ENCODE measurements at places on chromosomes 4 and X.

DNA sequence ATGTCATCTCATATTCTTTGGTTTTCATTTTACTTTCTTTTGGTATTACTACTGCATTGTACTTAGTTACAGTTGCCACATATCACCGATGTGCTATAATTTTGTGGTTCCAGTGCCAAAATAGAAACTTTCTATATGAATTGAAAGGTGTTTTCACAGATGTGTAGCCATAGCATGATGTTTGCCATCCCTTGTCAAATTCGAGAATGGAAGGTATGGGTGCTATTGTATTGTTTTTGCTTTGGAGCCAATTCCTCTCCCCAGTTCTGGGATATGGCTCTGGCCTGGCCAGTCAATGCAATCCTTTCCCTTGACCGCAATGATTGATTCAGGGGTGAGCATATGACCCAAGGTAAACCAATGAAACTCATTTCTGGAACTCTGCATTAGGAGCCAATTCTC lies 86.2 kb upstream of the RPS6KA3 start:
- no peak for DNase-seq

- DNase-seq: no peak
These were observed 523.9 kb downstream of the ANKRD50 start for GRCh38 chr4:124188595-124188994.

DNA sequence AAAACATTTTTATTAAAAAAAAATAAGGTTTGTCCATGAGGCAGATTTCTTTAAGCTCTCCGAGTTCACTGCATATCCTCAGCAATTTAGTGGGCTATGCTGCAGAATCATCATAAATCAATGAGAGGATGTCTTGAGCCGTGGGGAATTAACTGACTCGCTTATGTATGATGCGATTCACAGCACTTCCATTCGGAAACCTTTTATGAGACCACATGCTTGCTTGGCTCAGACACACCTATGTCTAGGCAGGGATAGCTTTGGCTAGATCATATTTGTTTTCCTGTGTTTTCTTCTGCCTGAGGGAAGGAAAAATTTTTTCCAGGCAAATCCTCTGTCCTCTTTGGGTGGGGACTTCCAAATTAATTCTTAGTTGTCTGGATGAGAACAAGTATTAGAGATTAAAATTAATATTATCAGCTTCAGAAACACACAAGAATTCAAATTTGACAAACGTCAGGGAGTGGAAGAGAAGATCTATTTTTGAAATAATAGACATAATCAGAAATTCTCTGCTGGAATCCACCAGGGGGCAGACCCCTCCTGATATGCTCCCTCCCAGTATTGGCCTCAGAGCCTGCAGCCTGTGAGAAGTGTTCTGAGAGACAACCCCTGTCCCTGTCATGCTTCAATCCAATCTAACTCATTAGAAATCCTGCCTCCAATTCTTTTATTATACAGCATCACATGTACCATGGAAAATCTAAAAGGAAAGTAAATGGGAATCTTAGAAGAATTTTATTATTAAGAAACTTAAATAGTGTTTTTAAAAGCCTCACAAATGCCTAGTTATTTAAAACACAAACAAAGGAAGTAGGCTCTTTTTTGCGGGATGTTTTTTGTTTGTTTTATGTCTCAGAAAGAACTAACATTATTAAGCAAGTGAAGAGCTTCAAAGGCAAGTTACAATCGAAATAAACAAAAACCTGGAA lies 345.1 kb upstream of the TACR3 start:
- DNase-seq: peak; percentile 40

GRCh38 chr4:108203377-108203776 lies 34.6 kb upstream of the LEF1 start:
- no peak for DNase-seq

DNA sequence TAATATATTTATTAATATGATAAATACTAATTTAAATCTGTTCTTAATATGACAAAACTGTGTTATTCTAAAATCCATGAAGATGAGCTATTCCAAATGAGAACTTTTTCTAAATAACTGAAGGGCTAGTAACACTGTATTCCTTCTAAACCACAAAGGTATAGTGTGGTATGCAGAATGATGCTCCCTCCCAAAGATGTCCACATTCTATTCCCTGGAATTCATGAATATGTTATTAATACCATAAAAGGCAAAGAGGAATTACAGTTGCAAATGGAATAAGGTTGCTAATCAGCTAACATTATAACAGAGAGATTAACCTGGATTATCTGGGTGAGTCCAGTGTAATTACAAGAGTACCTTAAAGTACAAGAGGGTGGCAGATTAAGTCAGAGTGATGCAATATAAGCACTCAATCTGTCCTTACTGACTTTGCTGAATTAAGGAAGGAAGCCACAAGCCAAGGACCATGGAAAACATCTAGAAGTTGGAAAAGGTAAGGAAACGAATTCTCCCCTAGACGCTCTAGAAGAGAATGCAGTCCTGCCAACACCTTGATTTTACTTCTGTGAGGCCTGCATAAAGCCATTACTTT lies 20.7 kb upstream of the MAB21L2 start:
- no peak for DNase-seq

DNA sequence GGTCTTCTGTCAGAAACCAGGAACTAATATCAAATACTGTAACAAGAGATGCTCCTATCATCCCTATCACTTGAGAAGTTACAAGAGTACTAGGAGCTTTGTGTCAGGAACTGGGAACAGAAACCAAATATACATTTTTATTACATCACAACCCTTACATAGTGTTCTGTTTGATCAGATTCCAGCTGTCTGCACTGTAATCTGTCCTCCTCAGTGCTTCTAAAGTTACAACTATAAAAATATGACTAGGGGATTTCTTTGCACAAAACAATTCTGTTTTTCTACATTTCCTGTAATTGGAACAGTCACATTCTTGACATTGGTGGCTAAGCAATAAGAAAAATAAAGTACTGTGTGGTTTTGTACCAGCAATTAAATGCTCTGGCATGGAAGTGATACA lies 686.0 kb downstream of the PDHA2 start:
- DNase-seq: no peak

DNA sequence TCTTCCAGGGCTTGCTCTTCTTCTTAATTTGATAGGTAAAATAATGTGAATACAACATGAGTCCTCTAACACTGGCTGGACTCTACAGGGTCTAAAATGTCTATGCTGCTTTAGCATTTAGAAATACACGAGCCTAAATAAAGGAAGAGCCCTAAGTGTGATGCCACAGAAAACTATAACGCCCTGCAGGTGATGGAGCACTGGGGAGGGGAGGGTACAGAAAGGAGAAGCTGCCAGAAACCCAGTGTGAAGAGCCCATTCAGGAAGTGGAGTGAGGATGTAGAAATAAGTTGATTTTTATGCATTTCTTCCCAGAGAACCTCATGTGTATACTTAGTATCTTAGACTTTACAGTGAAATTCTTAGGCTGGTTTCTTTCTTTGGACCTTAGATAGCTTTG lies 83.4 kb downstream of the TNIP2 start:
- DNase-seq: no peak

DNA sequence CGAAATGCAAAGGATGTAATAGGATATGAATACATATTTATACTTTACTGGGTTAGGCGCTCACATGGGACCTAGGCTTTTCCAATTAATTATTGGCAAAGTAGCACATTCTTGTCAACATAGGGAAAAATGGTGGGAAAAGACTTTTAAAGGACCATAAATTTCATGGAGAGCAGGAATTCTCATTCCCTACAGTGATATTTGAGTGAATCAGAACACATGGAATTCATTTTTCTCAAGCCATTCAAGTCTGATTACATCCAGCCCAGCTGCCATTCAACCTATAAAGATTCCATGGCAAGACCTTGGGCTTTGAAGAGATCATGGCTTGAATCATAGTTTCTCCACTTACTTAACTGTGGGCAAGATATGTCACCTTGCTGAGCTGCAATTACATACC lies 150.4 kb downstream of the SOWAHB start:
- no peak for DNase-seq

GRCh38 chrX:26871967-26872366 lies 591.2 kb downstream of the PPP4R3C start:
- no peak for DNase-seq

GRCh38 chr4:66604192-66604591 lies 933.9 kb upstream of the EPHA5 start:
- no peak for DNase-seq

GRCh38 chrX:119729408-119730201 lies 28.8 kb upstream of the SOWAHD start:
- peak; percentile 48 for DNase-seq

- no peak for DNase-seq
These were observed 38.1 kb upstream of the RASGEF1B start for GRCh38 chr4:81509822-81510221.

DNA sequence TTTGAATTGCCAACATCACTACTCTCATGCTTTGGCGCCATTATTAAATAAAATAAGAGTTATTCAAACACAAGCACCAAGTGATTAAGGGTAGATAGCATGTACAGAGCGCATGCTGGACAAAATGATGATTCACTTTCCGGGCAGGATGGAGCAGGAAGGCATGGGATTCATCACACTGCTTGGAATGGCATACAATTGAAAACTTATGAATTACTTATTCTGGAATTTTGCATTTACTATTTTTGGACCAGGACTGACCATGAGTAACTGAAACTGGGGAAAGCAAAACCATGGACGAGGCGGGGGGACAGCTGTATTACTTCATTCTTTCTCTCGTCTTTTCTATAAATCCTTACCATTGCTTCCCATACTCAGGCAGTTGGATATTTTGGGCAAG lies 28.5 kb upstream of the FGF5 start:
- DNase-seq: no peak

DNA sequence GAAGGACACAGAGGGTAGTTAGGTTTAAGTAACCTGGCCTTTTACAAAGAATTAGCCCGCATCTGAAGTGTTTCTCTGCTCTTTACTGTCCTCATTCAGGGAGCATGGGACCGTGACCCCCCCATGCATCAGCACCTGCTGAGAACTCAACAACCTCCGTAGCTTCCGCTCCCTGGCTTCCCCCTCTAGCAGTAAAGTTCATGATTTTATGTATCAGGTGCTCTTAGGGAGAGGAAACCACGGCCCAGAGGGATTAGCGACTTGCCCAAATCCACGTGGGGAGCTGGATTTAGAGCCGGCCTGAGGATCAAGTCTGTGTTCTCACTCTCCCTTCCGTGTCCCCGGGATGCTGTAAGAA lies 284.6 kb upstream of the GATB start:
- DNase-seq: no peak

DNA sequence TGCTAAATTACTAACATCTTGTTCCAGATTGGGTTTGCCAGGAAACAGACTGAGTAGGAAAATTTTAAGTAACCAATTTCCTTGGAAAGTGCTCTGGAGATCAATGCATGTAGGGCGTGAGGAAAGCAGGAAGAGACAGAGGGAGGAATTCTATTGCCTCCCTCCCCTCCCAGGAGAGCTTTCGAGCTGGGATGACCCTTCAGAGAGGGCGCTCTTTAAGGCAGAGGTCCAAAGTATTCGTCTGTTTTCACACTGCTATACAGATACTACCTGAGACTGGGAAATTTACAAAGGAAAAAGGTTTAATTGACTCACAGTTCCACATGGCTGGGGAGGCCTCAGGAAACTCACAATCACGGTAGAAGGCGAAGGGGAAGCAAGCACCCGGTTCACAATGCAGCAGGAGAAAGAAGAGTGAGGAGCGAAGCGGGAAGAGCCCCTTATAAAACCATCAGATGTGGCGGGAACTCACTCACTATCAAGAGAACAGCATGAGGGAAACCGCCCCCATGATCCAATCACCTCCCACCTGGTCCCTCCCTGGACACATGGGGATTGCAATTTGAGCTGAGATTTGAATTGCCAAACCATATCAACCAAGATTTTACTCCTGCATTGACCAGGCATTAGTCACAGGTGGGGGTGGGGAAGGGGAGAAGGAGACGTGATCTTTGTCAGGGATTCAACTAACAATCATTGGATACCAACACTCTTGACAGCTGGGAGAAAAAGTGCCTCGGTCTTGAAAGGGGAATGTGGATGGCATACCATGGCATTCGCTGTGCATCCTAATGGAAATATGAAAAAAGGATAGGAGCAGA lies 63.8 kb downstream of the SLITRK2 start:
- no peak for DNase-seq

DNA sequence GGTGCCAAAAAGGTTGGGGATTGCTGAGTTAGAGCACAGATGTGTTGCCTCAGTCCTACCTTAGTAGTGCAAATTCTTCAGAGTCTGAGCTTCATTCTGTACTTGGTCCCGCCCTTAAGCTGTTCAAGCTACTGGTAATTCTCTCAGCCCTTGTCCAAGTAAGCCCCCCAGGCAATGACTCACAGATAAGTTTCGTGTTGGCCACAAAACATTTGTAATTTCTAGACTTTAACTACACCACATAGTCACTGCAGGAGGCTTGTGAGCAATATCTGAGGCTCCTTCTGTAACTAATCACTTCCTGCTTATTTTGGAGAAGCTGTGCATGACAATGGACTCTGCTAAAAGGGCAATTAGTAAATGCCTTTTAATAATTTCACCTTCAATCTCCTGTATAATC lies 1420.5 kb downstream of the PCDH7 start:
- no peak for DNase-seq

DNA sequence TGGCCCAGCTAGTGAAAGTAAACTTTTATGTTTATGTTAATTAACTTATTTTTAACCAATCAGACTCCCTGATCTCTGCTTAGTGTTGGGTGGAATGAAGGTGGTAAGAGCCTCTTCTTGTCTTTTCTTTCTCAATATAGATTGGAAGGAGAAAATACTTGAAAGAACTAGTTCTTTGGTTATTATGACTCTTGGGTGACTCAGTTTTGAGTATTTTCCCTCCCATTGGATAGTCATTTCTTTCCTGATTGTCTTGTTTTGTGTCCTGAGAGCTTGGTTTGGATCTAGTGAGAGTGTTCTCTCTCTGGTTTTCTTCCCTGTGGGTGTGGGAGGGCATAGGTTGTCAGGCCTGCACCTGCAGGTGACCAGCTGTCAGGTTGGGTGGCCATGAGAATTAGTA lies 172.0 kb upstream of the GLRA2 start:
- no peak for DNase-seq

DNA sequence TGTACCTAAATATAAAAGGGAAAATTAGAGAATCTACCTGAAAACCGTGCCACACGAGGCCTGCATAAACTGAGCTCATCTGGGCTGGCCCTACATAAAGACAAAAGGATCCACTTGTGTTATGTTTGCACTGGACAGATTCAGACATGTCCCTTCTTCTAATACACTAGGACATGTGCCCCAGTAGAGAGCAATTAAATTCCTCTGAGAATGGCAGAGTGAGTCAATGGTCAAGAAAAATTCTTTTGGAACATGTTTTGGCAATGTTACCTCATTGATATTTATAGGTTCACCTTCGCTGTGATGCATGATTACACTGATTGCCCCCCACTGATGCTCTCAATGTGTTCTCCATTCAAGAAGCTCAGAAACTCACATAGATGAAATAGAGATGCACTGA lies 95.2 kb downstream of the MANBA start:
- no peak for DNase-seq

- DNase-seq: no peak
These were observed 685.0 kb upstream of the FRG1 start for GRCh38 chr4:189255636-189256035.

GRCh38 chr4:12734586-12734985 lies 749.6 kb downstream of the RAB28 start:
- no peak for DNase-seq

DNA sequence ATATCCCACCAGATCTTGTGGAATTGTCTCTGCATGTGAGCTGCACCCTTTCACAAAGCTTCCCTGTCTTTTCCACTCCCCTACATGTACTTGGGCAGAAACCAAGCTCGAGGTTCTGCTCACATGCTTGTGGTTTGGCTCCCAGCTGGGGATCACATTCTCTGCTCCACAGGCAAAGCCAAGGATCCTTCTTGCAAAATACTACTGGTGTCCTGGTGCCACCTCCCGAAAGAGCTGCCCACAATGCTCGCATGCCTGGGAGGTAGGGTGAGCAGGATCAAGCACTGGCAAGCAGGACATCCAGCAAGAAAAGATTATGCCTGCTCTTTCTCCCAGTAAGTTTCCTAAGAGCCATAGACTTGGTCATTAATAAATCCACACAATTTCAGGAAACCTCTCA lies 45.1 kb upstream of the PPARGC1A start:
- no peak for DNase-seq

Measured in mesothelial cell of epicardium (in vitro differentiated cells).